ENCODE measurements at places on chromosomes 2 and 18. TPM values are rescaled to one million over a fixed set of nuclear protein-coding genes. Genes with fewer than 3 reads are reported as not detected.

GRCh38 chr2:171846894-171847293, 47.1 kb downstream of the SLC25A12 start:
- DNase-seq: no peak

DNA sequence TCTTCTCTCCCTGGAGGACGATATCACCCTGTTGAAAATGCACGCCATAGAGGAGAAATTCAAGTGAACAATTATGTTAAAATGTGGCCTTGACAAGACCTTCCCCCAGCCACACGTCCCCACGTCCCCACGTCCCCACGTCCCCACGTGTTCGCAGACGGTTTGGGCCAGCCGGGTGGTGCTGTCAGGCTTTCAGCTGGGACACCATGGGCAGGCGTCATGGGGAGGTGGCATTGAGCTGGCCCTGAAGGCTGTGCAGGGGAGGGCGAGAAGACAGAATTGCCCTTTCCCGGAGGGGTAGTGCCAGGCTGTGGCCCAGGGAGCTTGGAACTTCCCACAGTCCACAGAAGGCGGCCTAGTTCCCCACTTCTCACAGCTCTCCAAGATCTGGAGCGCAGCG, 240.7 kb upstream of the RAB6C start:
- no peak for DNase-seq

GRCh38 chr2:44731505-44731904, 210.0 kb upstream of the SIX3 start:
- no peak for DNase-seq

- no peak for DNase-seq
Measured at GRCh38 chr2:18600255-18600613, 10.9 kb upstream of the NT5C1B start.

- DNase-seq: no peak
Measured at GRCh38 chr2:79275197-79275596, 115.6 kb upstream of the REG3A start.

DNA sequence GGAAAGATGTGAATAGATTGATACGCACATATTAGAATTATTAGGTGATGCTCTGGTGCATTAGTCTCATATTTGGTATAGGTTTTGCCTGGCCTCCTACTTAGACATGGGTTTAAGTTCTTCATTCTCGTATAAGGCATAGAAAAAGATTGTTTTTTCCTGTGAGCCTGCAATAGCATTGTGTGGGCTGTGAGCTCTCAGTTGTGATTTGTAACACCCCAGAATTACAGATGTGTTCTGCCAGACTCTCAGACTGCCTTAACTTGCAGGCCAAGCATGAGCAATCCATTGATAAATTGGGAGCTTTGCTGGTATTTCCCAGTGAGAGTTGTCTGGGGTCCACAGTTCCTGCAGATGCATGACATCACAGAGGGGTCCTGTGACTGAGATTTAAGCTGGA, 95.7 kb downstream of the MAPRE2 start:
- no peak for DNase-seq

DNA sequence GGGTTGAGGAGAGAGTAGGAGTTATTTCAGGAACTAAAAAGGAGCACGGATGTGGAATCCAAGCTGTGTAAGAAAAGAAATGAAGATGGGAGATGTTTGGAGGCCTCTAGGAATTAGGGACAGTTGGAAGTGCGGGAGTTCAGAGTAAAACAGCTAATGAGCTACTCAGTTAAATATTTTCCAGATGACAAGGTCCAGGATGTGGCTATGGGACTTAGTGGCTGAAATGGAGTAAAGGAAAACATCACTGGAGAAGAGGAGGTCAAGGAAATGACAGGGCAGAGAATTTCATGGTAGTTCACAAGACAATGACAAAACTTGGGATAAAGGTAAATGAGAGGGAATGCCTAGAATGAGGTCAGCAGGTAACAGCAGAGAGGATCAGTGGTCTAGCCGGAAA, 13.0 kb downstream of the GPR155 start:
- DNase-seq: no peak

DNA sequence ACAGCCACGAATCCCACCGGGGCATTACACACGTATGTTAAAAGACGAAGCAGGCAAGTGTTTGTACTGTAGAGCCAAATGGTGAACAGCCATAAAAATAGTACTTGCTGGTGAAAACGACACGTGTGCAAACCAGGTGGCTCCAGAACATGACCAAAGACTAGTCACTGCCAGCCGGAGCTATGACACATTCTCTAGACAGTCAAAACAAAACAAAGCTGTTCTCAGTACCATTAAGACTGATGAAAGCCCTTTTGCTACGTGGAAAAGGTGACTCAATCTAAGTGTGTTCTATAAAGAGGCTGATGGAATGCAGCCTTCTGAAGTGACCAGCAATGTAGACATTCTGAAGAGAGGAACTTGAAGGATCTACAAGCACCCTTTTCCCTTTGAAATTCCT, 367.7 kb upstream of the NETO1 start:
- no peak for DNase-seq

GRCh38 chr2:226984750-226985582, 149.1 kb downstream of the RHBDD1 start:
- no peak for DNase-seq

DNA sequence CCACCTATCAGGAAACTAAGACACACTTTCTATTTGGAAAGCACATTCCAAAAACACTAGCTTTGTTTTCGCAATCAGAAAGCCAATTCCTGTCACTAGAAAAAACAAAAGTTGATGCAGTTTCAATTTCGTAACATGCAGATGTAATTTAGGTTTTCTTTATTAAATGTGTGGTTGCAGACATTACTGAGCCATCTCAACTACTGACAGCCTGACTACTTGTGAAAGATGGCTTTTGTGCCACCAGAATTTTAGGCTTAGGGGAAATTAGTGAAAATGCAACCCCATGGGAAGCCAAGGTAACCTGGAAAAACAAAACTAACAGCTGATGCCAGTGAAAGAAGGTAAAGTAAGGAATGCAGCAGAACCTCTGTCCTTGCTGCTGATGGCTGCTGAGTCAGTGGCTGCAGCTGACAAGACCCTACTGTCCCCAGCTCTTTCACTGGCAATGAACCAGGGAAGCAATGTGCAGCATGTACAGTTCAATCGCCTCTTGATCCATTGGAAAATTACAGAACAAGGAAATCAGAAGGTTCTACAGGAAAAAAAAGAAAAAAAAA, 34.9 kb downstream of the FEZ2 start:
- no peak for DNase-seq

DNA sequence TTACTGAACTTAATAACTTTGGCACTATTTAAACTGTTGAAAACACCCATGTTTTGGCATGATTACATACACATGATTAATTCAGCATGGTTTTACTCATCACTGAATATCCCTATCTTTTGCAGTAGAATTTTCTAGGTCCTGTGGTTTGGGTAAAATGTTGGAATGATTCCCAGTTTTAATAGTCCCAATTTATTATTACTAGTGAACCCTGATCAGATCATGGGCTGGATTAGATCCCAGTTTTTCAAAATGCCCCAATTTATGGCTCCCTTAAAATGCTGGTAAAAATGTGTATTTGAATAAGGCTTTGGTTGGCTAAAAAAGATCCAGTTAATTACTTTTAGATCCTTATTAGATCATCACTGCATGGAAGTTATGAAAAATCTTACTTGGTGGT, 273.6 kb upstream of the NRP2 start:
- no peak for DNase-seq

- no peak for DNase-seq
Measured at GRCh38 chr18:27483276-27483675, 298.2 kb upstream of the CHST9 start.

DNA sequence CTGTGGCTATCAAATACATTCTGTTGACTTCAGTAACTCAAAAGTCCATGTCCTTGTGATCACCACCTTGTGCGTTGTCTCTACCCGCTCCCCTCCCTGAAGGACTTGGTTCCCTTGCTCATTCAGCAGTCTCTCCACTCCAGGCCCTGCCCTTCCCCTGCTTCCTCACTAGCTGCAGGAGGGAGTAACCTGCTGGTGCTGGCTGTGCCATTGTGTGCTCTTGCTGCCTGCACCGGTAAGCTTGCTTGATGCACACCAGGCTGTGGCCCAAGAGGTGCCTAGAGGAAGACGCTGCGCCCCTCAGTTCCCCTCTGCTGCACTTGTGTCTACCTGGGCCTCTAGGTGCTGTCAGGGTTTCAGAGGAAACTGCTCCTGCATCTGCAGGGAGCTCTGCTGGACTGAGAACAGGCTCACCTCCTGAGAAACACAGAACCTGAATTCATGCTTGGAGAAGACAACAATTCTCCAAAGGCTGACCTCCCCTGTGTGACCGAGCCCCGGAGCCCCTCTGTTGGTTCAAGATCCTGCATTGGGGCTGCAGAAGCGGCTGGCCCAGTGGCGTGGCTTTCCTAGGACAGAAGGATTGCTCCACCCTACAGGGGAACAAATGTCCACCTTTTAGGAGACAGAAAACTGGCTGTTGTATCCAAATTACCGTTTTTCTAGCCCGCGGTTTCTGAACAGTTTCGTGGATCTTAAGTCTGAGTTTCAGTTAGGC, 33.6 kb downstream of the PTPRM start:
- DNase-seq: no peak

TACR1 gene
- total RNA-seq: 0.16 TPM

BCL2L11 gene
- 9.2 TPM for total RNA-seq

LIMS2 gene
- 80.2 TPM for total RNA-seq

ALPP gene
- total RNA-seq: not detected

SLC4A3 gene
- 270 TPM for total RNA-seq

C2orf78 gene
- total RNA-seq: not detected

MROH2A gene
- not detected for total RNA-seq

PIKFYVE gene
- total RNA-seq: 15.8 TPM

STPG4 gene
- total RNA-seq: not detected

RNF103 gene
- 45.3 TPM for total RNA-seq

C2orf66 gene
- total RNA-seq: not detected

CFAP221 gene
- total RNA-seq: 0.44 TPM
